Activated naive CD8-positive, alpha-beta T cell treated with anti-CD3 and anti-CD28 coated beads for 36 hours (primary cell): ENCODE measurements at places on chromosomes 16 and 17.
A peak's percentile ranks its signal among the peaks of the same experiment; 100 is the strongest.

- peak; percentile 32 for DNase-seq
Measured at GRCh38 chr17:20156196-20157000, 147.2 kb downstream of the SPECC1 start.

DNA sequence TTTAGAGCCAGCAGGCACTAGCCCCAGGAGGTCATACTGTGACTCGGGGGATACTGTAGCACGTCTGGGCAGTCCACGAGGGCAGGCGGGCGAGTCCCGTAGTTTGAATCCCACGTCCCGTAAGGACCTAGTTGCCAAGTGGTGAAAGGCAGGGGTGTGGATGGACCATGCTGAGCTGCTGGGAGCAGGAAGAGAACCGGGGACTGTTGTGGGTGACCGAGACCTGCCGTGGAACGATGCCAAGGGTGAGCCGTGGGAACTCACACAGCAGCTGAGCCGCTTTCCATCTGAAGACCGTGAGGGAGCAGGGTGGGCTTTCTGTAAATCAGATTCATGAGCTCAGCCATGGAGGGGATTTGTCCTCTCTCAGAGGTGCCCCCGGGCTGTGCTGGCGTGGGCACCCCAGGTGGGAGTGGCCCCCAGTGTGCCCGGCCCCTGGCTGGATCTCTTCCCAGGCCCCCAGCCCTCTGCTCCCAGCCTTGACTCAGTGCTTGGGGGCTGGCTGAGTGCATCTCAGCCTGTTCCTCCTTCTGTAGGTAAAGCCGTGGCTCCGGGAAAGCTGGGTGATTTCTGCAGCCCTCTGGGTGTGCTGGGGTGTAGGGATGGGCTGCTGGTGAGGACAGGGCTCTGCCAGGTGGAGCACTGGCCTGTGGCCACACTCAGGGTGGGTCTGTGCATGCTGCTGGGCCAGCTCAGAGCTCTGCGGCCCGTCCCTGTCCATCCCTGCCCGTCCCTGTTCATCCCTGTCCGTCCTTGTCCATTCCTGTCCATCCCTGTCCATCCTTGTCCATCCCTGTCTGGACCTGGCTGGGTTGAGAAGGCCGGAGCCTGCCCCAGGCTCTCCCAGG lies 13.6 kb downstream of the ASPSCR1 start:
- no peak for DNase-seq

DNA sequence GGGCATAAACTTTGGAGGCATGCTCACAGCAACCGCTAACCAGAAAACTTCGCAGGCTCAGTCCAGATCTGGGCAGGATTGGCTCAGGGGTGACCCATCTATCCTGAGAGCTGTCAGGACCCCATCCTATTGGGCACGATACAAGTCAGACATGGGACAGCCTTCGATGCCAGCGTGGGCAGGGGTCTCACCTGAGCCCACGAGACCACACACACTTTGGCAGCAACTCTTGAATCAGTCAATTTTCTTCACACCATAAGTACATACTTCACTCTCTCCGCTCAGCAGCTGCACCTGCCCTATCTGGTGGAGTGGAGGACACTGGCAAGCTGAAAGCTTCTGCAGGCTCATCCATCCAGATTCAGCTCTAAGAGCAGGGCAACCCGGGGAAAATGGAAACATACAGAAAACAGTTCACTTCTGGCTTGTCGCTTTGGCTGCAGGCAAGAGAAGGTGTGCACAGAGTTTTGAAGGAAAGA lies 48.3 kb downstream of the ZFHX3 start:
- DNase-seq, result no peak

GRCh38 chr17:43517615-43518386 lies 28.3 kb downstream of the ETV4 start:
- DNase-seq, result no peak

DNA sequence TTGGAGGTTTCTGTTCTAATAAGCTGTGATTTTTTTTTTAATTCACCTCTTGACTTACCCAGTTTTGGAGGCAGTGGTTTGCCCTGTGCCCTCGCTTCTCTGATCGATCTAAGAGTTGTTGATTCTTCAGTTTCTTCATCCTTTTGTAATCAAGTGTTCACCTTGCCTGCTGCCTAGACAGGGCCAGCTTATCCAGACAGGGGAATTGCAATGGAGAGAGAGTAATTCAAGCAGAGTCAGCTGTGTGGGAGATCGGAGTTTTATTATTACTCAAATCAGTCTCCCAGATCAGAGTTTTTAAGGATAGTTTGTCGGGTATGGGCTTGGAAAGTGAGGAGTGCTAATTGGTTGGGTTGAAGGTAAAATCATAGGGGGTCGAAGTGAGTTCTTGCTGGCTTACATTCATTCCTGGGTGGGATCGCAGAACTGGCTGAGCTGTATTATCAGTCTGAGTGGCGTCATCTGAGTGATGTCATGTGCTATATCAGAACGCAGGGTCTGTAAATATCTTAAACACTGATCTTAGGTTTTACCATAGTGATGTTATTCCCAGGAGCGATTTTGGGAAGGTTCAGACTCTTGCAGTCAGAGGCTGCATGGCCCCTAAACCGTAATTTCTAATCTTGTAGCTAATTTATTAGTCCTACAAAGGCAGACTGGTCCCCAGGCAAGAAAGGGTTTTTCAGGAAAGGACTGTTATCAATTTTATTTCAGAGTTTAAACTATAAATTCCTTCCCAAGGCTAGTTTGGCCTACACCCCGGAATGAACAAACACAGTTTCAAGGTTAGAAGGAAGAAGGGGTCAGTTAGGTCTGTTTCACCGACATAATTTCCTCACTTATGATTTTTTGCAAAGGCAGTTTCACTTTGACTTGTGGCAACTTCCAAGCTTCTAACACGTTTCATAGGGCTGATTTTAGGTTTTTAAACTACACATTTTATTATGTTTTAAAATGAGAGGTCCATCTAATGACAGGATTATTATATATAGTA lies 21.5 kb upstream of the KCNJ16 start:
- no peak for DNase-seq

GRCh38 chr17:50919321-50920040 lies 53.3 kb upstream of the TOB1 start:
- DNase-seq, result peak; percentile 87
